ENCODE measurements at places on chromosomes 1 and 21.

GRCh38 chr1:108712606-108713150, at the start of gene FNDC7:
Gene FNDC7 (plus strand): TSS chr1:108712908. CDS start chr1:108712934, 26 bp downstream.
- no peak for DNase-seq

GRCh38 chr1:64173336-64173940, 30.0 kb upstream of the UBE2U start:
- no peak for DNase-seq

DNA sequence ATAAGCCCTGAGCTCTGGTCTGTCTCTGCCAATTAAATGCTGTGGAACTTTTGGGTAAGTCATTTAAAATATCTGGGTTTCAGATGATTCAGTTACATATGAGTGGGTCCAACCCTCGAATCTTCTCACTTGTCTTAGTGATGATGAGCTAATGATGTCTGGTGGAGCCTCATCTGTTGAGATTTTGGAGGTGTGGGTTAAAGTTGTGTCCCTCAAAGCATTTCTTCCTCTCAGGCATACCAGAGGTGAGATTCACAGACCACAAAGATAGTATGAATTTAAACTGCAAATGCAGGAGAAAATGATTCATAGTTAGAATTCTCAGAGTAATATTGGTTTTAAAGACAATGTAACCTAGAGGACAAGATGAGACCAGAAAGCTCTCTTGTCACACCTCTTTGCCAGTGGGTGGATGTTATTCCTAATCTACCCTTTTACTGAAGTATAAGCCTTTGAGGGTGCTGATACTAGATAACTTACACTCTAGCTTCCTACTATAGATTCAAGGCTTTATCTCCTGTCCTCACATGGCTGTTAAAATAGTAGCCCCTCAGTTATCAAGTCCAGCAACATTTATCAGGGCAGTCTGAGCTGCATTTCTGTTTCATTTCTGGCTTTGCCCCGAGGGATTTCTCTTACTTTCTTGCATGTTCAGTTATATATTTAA, 90.7 kb downstream of the MT1HL1 start:
- DNase-seq = no peak

- DNase-seq = no peak
These were observed 745.1 kb downstream of the LTN1 start for GRCh38 chr21:28247454-28248020.

GRCh38 chr1:93255222-93256079, 74.9 kb downstream of the CCDC18 start:
- DNase-seq = no peak

- DNase-seq = no peak
These were observed 4.1 kb upstream of the SLC2A1 start for GRCh38 chr1:42962641-42963377.

- no peak for DNase-seq
These were observed 493.7 kb upstream of the PLXNA2 start for GRCh38 chr1:208737922-208738321.

DNA sequence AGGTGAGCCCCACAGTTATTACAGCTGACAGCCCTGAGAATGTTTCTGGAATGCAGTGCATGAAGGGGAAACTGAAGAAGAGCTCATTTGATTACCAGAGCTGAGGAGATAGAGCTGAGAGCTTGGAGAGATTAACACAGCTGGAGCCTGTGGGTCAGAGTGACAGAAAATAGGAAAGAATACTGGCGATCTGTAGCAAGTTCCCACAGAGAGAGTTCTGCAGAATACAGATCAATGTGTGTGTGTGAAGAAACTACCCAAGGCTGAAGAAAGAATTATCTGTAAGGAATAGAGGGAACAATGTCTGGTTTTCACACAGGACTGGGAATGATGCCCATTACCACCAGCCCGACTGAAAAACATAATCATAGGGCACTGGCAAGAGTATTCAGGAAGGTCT, 103.6 kb upstream of the SNX7 start:
- DNase-seq = no peak

DNA sequence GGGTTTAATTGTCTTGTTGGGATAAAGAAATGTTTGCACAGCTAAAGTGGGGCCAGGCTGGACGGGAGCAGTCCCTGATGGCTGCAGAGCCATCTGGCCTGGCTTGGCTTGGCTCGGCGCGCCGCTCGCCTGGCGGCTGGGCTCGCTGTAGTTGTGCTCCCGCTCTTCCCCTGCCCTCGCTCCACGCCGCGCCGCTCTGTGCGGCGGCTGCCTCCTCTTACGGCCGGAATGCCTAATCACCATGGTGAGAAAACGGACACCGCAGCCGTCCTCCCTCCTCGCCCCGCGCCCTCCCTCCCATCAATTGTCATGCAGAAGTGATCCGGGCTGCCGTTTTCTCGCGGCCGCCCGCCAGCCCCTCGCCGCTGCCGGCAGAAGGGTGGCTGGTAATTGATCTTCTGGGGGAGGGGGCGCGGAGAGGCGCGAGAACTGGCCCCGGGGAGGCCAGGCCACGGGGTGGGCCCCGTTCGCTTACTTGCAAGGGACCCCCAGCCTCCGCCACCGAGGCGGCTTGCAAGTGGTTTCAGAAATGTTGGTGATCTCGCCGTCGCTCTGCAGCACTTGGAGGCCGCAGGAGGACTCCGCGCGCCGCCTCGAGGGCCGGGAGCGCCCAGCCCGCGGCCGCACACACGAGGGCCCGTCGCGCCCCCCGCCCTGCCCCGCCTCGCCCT, 12.4 kb downstream of the RNF220 start:
- peak; percentile 71 for DNase-seq

GRCh38 chr1:41496080-41497055, 11.9 kb upstream of the EDN2 start:
- DNase-seq = peak; percentile 45

DNA sequence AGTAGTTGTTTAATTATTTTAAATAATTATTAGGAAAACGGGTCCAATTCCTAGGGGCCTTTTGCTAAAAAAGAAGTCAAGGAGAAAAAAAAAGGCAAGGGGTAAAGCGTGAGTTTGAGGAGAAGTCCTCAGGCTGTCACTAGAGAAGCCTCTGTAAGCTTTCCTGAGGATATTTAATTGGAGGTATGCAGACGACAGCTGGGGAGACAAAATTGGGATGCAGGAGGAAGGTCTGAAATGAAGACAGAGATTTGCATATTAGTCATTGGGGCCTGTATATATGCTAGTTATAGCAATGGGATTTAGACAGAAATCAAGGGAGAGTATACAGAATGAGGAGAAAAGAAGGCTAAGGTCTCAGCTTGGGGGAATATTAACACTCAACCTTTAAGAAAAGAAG, 8.6 kb downstream of the ATP6V1G3 start:
- no peak for DNase-seq

GRCh38 chr1:247210062-247210375, 38.2 kb upstream of the ZNF124 start:
- no peak for DNase-seq

- no peak for DNase-seq
These were observed 1667.8 kb downstream of the KCNT2 start for GRCh38 chr1:194940336-194941030.

DNA sequence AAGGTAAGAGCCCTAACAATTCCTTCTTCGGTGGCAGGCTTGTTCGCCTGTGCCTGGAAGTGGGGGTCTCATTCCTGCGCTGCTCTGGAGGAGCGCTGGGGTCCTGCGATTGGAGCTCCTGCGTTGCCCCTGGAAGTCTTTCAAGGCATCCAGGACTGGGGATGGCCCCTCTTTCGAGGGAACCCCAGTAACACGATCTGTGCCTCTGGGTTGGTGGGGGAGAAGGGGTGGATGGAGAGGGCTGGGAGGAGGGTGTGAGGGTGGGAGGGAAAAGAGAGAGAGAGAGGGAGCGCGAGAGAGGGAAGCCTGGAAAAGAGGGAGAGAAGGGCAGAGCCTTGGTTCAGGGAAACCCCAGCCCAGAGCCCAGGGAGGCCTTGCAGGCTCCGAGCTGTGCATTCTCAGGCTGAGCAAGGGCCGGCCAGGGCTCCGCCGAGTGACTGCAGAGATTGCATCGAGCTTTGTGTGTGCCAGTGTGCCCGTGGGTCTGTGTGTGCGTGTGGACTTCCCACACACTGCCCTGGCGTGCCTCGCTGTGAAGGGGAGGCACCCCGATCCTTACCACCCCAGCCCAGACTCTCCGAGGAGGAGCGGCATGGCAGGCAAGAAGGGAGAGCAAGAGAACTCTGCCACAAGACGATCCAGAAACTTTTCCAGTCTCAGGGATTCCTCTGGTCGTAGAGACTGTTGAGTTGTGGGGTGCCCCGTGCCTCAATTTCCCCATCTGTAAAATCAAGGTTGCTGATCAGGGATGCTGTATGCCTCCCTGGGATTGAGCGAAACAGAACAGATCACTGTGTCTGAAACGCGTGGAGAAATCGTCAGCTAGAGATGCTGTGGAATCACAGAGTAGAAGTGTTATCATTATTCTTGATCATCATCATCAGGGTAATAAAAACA, 619 bp downstream of the BCL9 start:
- DNase-seq = peak; percentile 64

DNA sequence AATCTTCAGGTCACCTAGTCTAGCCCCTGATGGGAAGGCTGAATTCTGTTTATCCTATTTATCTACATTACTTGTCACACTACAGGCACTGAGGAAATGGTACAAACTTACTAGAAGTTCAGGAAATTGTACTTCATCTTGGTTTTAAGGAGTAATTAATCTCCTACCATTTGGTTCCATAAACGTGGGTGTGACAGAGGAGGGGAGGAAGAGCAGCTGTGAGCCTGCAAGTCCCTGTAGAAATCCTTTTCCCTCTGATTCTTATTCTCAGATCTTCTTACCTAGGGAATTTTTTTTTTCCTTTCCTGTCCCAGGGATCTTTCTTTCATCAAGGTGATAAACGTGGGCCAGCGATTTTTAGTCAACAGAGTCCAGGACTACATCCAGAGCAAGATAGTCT, 14.1 kb downstream of the PFKFB2 start:
- no peak for DNase-seq

DNA sequence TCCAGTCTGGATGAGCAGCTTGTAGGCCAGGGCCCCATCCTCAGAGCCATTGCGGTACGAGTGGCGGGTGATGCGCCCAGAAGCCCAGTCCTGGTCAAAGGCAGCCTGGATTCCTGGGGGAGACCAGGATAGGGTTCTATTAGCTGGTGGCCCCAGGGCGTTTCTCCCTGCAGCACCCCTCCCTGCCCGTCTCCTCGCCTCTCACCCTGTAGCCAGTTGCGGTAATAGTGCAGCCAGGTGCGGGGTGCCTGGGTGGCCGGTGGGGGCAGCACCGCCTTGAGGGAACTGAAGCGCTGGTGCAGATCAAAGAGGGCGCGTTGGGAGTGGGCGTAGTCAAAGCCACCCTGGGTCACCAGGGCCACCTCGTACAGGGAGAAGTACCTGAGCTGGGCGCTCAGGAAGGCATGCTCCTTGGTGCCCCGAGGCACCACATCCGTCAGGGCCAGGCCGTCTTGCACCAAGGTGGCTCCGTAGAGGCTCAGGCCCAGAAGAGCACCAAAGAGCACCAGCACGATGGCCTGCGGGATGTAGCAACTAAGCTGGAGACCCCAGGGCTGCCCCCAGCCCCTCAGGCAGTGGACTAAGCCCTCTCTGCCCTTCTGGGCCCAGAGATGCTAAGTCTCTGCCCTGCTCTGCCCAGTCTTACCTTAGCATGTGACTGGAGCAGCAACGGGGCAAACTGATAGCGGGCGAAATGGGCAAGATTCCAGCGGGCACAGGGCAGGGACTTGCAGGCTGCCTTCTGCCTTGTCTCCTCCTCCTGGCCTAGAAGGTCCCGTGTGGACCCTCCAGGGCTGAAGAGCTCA, 15.7 kb downstream of the PTCH2 start:
- no peak for DNase-seq

DNA sequence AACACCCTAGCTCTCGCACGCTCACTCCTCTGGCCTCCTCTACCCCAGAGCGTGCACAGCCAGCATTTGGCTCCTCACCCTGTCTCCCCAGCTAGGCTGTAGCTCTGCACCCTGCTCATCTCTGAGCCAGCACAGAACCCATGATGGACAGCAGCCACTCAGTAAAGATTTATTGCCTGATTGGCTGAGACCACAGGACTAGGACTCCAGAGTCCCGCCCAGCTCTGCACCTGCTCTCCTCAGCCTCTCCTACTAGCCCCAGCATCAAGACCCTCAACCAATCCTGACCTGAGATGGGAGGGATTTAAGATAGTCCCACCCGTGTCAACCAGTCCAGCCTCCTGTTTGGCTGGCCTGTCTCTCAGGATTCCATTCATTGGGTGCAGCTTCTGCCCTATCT, 9.3 kb downstream of the C1QB start:
- DNase-seq = no peak

GRCh38 chr1:52751589-52752483, 25.6 kb downstream of the ZYG11B start:
- DNase-seq = no peak

GRCh38 chr1:232812560-232812959, 7.3 kb downstream of the MAP10 start:
- no peak for DNase-seq

DNA sequence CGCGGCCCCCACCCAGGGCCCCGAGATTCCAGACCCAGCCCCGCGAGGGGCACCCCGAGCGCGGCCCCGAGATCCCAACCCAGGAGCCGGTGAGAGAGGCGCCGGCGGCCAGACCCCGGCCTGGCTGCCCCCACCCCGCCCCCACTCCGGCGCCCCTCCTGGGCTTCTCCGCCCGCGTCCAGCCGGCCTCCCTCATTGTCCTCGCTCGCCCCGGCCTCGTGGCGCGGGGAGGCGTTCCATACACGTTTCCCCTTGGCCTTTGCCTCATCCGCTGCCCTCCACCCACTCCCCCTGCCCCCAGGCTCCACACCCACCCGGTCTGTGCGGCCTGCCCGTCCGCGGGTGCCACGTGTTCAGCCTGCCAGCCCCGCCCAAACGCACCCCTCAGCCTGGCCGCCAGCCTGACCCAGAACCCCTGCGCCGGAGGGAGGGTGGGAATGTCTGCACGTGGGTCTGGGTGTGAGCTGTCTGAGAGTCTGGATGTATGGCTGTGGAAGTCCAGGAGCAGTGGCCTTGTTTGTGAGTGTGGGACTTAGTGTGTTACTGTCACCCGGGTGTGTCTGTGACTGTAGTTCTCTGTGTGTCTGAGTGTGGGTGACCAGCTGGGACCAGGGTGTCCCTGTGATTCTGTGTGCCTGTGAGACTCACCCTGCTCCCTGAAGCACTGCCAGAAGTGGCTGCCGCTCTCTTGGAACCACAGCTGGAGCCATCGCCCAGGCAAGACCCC, 681 bp downstream of the B4GALT2 start:
- DNase-seq = no peak

GRCh38 chr1:56920591-56921001, 45.2 kb downstream of the C8B start:
- no peak for DNase-seq

DNA sequence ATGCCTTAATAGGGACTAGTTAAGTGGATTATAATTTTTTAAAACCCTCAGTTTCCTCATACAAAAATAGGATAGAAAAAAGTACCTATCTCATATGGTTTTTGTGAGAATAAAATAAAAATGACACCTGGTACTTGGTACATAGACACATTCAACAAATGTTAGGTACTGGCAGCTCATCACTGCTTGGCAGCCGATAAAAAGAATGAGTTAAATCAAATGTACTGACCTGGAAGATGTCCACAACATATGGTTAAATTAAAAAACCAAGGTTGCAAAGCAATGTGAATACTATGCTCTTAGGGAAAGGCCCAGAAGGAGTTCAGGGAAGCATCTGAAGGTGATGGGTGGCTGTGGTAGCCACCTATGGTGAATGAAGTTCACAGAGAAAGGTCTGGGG, 64.9 kb upstream of the SMYD2 start:
- DNase-seq = peak; percentile 10
